ENCODE measurements at places on chromosomes 11 and 22.

DNA sequence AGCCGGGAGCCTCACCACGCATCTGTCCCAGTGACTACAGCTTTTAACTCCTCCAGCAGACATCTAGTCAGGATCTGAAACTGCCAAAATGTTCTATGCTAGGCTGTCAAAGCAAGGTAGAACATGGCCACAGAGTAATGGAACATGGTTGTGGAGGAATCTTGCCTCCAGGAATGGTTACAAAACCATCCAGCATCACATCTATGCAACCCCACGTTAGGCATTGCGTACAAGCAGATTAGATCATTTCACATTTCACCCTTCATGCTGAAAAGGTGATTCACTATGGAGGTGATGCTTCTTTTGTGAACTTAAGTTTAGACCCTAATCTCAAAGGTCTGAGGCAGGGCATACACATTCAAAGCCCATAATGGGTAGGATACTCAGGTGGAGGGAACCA is 103.0 kb downstream of the PARVA start:
- no peak for DNase-seq

- DNase-seq: no peak
These were observed 42.5 kb downstream of the GALNT18 start for GRCh38 chr11:11579012-11579988.

DNA sequence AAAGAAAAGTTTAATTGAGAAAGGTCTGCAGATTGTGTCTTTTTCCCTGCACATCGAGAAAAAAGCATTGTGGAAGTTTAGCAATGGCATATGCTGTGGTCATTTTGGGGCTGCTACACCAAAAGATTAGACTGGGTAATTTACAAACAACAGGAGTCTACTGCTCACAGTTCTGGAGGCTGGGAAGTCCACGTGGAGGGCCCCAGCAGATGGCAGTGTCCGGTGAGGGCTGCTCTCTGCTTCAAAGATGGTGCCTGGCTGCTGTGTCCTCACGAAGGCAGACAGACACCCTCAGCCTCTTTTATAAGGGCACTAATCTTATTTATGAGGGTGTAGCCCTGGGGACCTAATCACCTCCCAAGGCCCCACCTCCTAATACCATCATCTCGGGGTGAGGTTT is 21.1 kb downstream of the PHF21B start:
- no peak for DNase-seq

- DNase-seq: peak; percentile 97
These were observed 642 bp upstream of the CDK2AP2 start for GRCh38 chr11:67508486-67509121.

DNA sequence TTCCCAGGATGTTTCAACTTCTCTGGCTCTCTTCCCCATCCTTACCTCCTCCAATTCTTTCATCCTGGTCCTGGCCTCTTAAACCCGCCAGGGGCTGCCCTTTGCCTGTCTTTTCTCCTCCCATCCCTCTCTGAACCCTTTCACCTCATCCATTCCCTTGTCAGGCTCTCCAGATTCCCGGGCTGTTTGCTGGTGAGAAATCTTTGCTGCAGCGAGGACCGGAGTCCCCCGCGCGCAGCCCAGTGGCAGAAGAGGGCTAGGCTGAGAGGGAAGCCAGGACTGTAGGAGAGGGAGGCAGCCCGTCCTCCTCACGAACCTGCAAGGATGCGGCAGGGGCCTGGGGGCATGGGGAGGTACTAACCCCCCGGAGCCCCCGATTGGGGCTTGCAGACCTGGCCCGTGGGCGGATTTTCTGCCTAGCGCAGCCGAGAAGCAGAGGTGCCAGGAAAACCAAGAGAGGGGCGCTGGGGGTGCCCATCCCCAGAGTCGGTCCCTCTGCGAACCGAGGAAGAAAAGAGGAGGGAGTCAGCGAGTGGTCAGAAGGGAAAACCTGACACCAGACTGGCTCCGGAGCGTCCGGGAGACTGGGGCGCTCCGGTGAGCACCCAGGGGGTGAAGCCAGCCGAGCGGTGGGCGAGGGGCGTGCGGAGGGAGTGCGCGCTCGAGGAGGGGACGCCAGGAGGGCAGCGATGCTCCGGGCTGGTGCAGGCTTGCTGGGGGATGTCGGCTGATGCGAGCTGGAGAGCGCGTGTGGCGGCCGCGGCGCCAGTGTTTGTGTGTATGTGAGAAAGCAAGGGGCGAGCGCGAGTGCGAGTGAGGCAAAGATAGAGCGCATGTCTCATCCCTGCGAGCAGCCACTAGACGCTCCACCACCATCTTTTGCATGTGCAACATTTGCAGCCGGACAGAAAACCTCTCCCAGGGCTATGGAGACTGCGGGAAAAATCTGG is at the start of gene GRIA4:
Gene GRIA4, plus strand, starts transcription at position 242 of the 950 bp plus-strand sequence. CDS start 925 bp downstream, outside the sequence.
- DNase-seq: peak; percentile 78

DNA sequence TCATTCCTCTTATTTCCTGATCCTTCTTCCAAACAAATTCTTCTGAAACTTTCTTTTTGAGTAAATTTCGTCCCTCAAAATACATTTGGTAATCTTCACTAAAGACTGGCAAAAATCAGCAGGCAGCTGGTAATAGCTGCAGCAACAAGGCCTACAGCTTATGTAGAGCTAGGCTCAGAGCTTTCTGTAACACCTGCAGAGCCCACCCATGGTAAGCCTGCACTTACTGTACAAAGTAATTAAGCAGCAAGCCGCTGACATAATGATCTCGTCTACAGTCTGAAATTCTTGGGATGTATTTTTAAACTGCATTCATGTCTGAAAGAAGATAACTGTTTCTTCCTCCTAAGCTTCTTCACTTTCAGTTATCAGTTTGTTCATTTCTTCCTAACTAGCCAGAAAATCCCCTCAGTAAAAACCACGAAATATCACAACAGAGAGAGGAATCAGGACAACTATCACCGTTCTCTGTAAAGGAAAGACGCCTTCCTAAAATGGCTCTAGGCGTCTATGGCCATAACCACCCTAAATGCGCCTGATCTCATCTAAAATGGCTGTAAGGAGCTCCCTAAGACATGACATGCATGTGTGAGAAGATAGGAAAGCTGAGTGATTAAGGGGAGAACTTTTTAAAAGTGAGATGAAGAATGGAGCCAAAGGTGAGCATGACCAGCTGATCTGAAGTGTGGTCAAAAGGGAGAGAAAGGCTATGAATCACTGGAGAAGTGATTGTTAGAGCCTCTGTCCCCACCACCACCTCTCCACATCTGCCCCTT is 56.2 kb downstream of the DENND5A start:
- no peak for DNase-seq

DNA sequence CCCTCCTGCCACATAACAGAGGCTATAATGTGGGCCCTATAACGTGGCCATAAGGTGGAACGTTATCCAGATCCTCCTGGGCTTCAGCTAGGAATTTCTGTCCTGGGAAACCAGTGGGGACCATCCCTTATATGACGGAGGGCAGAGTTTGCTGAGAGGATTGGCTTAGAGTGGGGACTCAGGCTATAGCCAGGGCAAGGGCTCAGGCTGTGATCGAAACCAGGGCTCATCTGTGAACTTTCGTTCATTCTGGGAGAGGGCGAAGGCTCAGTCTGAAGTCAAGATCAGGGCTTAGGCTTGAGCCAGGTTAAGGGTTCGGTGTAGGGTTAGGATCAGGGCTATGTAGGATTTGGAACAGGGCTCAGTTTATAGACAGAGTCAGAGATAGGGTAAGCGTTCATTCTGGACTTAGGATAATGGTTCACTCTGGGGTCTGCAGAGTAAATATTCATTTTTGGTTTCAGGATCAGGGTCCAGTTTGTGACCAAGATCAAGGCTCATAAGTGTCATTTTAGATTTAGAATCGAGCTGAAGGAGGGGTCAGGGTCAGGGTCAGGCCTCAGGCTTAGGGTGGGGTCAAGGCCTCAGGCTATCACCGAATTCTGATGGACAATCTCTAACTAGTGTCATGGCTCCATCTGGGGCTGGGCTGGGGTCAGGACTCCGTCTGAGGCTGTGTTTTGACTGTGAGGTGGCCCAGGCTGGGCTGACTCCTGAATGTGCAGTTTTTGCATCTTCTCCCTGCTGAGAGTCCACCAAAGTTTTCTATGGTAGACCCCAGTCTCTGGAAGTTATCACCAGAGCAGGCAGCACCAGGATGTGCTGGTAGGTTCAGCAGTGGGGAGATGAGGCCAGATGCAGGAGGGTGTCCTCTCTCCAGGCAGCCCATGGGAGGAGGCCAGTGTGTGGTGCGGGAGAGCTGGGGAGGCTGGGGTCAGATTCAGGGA is 33.9 kb upstream of the SOX10 start:
- no peak for DNase-seq

DNA sequence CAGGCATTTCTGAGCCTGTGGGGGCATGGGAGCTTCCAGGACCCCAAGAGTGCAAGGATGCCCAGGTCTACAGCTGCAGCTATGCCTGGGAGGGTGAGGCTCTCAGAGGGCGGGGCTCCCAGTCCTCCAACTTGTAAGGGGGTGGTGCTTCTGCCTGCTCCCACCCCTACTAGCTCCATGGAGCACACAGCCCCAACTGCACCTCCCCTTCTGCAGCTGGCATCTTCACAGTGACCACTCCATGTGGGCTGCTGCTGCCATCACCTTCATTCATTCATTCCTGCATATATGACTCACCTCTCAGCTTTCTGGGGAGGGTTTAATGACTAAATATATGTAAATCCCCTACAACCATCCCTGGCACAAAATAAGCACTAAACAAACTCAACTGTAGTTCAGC is 43.8 kb downstream of the CHST1 start:
- DNase-seq: no peak

DNA sequence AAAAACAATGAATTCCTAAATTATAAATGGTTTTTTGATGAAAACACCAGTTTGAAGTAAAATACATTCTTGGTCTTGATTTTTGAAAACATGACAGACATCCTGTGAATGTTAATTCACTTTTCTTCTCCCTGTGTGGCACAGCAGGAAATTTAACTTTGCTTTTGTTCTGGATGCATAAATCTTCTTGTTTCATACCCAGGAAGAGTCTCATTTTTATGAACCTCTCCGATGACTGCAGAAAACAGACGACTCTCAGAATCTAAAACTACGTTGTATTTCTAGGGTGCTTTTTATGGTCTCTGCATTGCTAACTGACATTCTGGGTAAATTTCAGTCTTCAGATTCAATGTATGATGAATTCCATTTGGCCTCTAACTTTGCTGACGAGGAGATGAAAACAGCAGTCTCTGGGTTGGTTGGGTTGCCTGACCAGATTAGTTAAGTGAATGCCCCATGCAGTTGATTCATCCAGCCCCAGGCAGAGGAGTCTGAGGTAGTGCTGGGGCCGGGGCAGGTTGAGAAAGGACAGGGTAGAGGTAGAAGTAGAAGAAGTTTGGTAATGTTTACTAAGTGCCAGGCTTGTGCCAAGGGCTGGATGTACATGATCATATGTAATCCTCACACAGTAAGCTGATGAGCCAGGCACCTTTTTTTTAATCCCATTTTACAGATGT is 20.1 kb downstream of the TCP11L1 start:
- no peak for DNase-seq

DNA sequence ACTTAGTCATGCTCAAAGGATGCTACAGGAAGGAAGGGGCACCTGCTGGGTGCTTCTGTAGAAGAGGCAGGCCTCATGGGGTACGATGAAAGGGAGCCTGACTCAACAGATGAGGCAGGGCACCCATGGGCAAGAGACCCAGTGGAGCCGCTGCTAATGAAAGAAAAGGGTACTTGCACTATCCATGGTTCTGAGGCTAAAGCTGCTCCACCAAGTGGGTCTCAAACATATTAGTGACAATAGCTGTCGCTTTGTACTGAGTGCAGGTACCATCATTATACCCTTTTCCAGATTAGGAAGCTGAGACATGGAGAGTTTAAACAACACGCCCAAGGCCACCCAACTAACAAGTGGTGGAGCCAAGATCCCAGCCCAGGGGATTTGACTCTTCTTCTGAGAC is 127.5 kb upstream of the SERPIND1 start:
- no peak for DNase-seq
